Right ventricle myocardium superior (tissue), 1 donor: ENCODE measurements at places on chromosomes 5 and 9. TPM values are rescaled to one million over a fixed set of nuclear protein-coding genes. Genes with fewer than 3 reads are reported as not detected.

DNA sequence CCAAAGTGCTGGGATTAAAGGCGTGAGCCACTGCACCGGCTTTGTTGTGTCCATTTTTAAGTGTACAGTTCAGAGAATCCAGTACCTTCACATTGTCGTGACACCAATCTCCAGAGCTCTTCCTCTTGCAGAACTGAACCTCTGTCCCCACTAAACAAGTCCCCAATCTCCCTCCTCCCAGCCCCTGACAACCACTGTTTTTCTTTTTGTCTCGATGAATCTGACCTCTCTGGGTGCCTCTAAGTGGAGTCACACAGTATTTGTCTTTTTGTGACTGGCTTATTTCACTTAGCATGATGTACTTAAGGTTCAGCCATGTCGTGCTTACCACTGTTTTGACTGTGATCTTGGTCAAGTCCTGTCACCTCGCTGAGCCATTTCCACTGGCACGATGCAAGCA, 1.6 kb downstream of the WDR38 start:
- DNase-seq: no peak

PRLR gene
- total RNA-seq: 0.86 TPM

DNA sequence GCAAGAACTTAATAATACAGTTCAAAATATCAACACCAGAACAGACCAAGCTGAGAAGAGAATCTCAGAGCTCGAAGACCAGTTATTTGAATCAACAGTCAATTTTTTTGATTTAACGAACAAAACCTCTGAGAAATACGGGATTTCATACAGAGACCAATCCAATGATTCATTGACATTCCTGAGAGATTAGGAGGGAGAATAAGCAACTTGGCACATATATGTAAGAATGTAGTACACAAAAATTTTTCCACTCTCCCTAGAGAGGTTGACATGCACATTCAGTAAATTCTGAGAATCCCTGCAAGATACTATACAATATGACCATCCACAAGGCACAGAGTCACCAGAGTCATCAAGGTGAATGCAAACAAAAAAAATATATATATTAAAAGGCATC, 1577.3 kb upstream of the C9orf72 start:
- no peak for DNase-seq

CCL27 gene
- total RNA-seq: not detected

SKP1 gene
- total RNA-seq: 424 TPM

DNA sequence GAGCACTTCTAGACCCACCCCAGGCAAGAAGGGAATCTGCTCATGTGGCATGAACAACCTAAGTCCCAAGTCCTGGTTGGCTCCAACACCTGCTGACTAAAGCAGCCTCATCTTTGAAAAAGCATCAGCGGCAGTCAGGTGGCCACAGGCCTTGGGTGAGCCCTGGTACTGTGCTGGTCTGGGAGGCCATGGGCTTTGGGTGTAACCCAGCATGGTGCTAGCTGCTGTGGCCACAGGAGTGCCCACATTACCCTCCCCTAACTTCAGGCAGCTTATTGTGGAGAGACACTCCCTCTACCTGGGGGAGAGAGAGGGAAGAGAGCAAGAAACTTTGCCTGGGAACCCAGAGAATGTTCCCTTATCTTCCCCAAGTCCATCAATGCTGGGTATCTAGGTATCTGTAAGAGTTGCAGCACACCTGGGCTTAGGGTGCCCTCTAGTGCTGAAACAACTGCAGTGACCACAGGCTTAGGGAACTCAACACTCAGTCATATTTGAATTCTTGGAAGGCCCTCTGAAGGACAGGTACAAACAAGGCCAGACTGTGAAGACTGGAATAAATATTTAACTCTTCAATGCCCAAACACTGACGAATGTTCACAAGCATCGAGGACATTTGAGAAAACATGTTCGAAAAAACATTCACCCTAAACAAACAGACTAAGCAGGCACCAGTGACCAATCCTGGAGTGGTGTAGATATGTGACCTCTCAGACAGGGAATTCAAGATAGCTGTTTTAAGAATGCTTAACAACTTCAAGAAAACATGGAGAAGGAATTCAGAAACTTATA, 69.9 kb upstream of the OR2K2 start:
- no peak for DNase-seq

RASGRF2 gene
- total RNA-seq: 6.4 TPM

GRCh38 chr9:96187151-96187555, 114.8 kb downstream of the HSD17B3 start:
- no peak for DNase-seq

ARID3C gene
- not detected for total RNA-seq

SEMA5A gene
- 27.1 TPM for total RNA-seq

- DNase-seq: peak; percentile 50
Measured at GRCh38 chr5:113089653-113090335, 113.2 kb downstream of the DCP2 start.

- DNase-seq: no peak
Measured at GRCh38 chr9:107696302-107696701, 206.7 kb upstream of the KLF4 start.

DNA sequence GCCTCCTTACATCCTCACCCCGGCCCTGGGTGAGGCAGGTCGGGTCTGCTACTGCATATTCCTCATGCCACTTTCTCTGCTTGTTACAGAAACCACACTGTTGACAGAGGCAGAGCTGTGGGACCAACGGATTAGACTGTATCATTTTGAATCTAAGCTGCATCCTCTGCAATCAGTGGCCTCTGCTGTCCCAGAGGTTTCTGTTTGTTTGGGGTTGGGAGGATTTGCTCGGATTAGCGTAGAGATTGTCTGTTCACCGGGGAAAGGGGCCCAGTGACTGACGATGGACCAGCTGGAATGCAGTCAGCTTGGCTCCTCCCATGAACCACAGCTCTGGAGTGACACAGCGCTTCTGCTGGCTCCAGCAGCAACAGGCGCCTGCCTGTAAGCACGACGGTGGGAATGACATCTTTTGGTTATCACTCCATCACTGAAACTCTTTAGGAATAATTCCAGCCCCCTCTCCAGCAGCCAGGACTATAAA, 37.3 kb upstream of the ADRA1B start:
- peak; percentile 81 for DNase-seq

FOXD1 gene
- total RNA-seq: not detected

GRCh38 chr9:80873861-80874260, 815.5 kb downstream of the TLE1 start:
- DNase-seq: no peak

MRPL22 gene
- total RNA-seq: 75.6 TPM

DNA sequence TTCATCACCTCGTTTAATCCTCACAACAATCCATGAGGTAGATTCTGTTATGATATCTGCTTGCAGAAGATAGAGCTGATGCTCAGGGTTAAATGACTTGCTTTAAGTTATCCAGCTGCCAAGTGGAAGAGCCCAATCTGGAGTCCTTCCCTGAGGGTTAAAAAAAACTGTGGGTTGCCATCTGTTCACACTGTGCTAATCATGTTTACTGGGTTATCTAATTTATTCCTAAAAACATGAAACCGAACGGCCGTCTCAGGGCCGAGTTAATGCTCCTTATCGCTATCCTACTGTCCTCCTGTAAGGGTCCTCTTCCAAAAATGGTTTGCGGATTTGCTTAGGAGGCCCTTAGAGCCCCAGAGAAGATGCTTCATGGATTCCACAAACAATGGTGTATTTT, 153.3 kb downstream of the YIPF5 start:
- no peak for DNase-seq

OR1J2 gene
- total RNA-seq: not detected

ADRA1B gene
- total RNA-seq: 1.5 TPM

PDGFRB gene
- total RNA-seq: 47.0 TPM

DNA sequence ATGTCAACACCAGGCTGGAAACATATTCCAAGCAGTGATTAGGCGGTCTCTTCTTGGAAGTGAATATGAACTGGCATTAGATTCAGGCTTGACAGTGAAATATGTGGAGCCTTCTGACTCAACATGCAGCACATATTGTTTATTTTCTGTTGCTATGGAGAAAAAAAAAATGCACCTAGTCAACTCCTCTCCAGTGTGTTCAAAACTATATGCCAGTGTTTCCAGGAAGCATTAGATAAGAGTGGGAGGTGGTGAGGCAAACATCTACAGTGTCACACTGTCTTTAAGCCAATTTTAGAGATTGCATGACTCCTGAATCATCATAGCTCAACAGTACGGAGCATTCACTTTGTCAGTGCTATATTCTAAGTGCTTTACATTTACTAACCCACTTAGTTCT, 117.9 kb downstream of the HCN1 start:
- no peak for DNase-seq

LCN10 gene
- total RNA-seq: 7.7 TPM

DNA sequence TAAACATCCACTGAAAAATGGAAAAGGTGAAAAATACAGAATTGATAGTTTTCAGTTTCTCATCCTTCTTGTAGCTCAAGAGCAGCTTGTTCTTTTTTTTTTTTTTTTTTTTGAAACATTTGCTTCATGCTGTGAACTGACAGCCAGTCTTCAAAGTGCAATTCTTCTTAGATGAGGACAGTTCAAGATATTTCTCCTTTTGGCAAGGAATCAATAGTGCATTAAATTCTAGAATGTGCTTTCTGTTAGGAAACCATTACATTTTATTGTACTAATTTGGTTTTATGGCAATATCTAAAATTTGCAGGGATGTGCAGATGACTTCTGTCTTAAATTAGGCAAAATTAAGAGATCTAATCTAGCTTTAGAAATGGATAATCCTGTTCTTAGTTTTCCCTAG, 969.3 kb upstream of the ACO1 start:
- DNase-seq: no peak

GRCh38 chr9:5587024-5587423, 41.9 kb upstream of the RIC1 start:
- DNase-seq: no peak

COL23A1 gene
- 18.8 TPM for total RNA-seq

ACTBL2 gene
- total RNA-seq: not detected

GRCh38 chr5:121630402-121630801, 221.3 kb upstream of the FTMT start:
- no peak for DNase-seq

PCDHGC5 gene
- 3.0 TPM for total RNA-seq

DNA sequence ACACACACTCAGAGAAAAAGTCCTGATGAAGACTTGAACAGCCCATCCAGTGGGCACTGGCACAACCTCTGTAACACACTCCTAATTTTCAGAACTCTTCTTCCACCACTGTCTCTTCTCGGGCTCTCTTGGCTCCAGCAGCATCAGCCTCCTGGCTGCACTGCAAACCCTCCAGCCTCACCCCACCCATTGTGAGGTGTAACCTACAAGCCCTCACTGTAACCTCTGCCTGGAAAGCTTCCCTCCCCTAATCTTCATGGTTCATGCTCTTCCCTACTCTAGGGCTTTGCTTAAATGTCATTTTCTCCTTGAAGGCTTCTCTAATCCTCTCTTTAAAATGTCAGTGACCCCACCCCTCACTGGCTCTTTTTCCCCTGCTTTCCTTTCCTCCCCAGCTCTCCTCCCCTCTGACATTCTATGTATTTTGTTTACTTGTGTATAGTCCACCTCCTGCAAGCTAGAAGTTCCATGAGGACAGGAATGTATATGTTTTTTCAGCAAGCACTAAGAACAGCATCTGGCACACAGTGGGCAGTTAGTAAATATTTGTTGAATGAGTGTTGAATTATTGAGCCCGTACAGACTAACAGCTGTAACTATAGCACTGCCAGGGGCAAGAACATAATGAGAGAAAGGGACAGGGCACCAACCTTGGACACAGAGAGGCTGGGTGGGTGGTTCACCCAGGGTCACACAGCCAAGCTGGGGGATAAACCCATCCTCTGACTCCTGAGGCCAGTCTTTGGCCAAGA, 76.4 kb downstream of the ESM1 start:
- DNase-seq: no peak

DNA sequence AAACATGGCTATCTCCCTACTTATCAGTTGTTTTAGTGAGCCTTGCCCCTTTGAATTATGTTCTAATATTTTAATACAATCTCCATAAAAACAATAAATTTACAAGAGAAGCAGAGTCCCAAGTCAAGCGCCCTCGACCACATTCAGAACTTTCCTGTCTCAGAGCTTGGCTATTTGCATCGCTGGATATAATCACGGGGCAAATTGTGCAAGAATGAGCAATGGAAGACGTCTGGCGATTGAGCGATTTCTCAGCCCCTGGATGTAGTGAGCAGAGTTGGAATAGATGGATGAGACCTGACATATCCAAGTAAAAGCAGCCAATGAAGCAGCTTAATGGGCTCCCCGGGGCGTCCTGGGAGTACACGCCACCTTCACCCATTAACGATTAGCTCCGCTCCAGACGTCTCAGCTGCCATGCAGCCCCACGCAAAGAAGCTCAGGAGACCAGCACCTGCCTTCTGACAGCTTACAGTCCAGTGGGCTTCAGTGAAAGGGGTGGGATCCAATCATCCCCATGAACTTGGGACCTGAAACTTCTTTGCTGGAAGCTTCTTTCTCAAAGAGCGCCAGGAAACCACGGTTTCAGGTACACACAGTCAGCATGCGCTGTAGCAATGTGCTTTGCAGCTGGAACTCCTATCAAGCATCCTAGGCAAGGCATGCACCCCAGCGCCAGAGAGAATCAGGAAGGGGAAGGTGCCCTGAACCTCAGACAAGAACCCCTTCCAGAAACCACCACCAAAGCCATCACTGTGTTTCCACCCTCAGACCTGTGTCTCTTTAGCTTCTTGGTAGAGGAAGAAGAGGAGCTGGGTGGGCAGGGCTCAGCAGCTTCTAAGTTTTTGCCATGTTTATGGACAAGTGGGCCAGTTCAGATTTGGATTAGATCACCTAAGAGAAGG, 92.0 kb upstream of the IRX4 start:
- DNase-seq: no peak

DNA sequence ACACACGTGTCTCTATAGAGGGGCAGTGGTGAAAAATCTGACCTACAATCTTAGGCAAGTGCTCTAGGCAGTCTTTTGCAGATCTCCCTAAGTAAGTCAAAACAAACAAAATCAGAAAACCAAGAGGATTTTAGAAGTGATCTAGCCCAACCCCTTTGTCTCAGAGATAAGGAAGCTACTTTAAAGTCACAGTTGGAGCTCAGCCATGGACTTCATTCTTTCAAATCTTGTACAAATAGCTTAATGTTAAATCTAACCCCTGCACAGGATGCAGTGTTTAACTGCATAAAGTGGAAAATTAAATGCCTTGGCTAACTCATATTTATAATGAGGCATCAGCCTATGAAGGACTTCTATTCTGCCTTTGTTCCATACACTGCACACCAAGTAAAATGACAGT, 135.1 kb upstream of the RFX3 start:
- no peak for DNase-seq

KIF24 gene
- total RNA-seq: 0.56 TPM

DNA sequence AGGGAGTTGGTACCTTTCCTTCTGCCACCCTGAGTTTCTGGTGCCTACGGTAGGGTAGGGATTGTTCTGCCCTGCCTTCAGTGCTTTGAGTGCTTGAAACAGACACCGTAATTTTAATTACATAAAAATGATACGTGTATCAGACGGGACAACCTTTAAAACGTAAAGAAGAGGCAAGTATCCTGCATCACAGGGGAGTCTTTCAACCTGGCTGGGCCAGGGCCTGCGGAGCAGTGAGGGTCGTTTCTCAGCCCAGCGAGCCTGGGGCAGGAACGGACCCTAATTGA, 483 bp upstream of the DAB2IP start:
- no peak for DNase-seq

- DNase-seq: peak; percentile 67
Measured at GRCh38 chr9:114611516-114612271, 603 bp downstream of the TMEM268 start.
